Activated T-helper 2 cell treated with anti-CD3 and anti-CD28 coated beads, Interferon-gamma antibody, Interleukin-2, Interleukin-4, amounts not matched to agents 10 μg/mL and 5 μg/mL and 100 μg/mL, durations not matched to agents 14 hours and 24 hours and 36 hours (primary cell): ENCODE measurements at places on chromosomes 12 and 14. TPM values are rescaled to one million over a fixed set of nuclear protein-coding genes. Genes with fewer than 3 reads are reported as not detected.

DNA sequence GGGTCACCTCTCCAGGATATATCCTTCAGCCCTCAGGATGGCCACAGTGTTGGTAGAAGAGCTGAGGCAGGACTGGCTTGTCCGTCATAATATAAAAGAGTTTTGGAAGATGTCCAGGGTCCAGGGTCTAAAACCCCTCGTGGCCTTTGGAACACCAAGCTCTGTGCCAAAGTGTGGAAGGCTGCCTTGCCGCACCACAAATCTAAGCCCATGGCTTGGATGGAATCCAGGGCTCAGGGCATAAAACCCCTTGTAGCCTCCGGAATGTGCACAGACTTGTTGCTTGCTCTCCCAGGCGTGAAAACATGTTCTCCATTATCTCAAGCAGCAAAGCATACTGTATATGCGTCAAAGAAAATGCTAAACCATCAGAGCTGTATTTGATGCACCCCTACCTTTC lies 46.7 kb downstream of the TNFAIP2 start:
- no peaks in the 10 kb centered on the region for H3K4me1 ChIP-seq
- H3K36me3 ChIP-seq: no peaks in the 10 kb centered on the region
- peaks cover 3% of the 10 kb centered on the region for H3K27me3 ChIP-seq
- H3K27ac ChIP-seq: no peak overlapping the region
- H3K4me3 ChIP-seq: no peak overlapping the region
- no peak for DNase-seq

GRCh38 chr14:94617988-94618822 lies 6.0 kb downstream of the SERPINA3 start:
- DNase-seq: no peak
- H3K4me3 ChIP-seq: no peak overlapping the region
- H3K27ac ChIP-seq: no peak overlapping the region
- H3K27me3 ChIP-seq: no peaks in the 10 kb centered on the region

GRCh38 chr14:64604001-64604400 lies 54.2 kb downstream of the PPP1R36 start:
- no peak overlapping the region for H3K4me3 ChIP-seq
- peaks cover 21% of the 10 kb centered on the region for H3K27me3 ChIP-seq
- no peaks in the 10 kb centered on the region for H3K36me3 ChIP-seq
- H3K27ac ChIP-seq: no peak overlapping the region
- DNase-seq: no peak

DNA sequence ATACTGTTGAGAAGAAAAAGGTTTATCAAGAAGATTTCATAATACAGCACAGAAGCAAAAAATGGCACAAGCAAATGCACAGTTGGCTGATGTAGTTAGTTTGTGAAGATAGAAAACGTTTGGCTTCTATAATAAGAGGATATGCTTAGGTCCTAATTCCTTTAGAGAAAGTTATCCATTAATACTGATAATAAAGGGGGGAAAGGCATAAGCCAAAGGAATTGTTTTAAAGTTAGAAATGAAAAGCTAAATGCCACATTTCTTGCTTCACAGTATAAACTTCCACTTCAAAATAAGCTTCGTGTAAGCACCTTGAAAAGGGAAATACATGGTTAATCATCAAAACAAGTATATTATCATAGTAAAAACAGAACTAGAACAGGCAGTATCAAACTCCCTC lies 12.4 kb downstream of the LMO3 start:
- H3K36me3 ChIP-seq: no peaks in the 10 kb centered on the region
- H3K27me3 ChIP-seq: no peaks in the 10 kb centered on the region
- no peak overlapping the region for H3K27ac ChIP-seq
- no peaks in the 10 kb centered on the region for H3K4me1 ChIP-seq
- no peak overlapping the region for H3K4me3 ChIP-seq

DNA sequence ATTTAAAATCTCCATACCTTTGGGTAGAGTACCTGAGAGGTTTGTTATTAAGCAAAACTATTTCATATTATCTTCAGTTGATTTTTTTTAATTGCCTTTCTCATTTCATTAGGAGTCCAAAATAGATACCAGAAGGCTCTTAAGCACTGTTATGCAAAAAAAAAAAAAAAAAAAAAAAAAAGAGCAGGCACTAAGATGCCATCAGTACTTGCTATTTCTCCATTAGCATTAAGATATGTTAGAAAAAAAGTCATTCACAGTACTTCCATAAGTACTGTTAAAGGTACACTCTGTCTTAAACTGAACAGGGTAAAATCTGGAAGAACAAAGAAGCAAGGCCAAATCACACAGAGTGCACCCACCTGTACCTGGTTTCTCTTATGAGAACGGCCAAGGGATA lies 57.2 kb downstream of the SETD3 start:
- H3K36me3 ChIP-seq: peaks cover 19% of the 10 kb centered on the region
- no peaks in the 10 kb centered on the region for H3K4me1 ChIP-seq
- H3K27me3 ChIP-seq: no peaks in the 10 kb centered on the region
- no peak overlapping the region for H3K4me3 ChIP-seq
- DNase-seq: no peak

- H3K4me3 ChIP-seq: no peak overlapping the region
- H3K27ac ChIP-seq: no peak overlapping the region
- no peaks in the 10 kb centered on the region for H3K4me1 ChIP-seq
- H3K36me3 ChIP-seq: no peaks in the 10 kb centered on the region
- DNase-seq: no peak
- H3K27me3 ChIP-seq: no peaks in the 10 kb centered on the region
Observed at GRCh38 chr12:129959889-129960288, 56.1 kb upstream of the TMEM132D start.

GRCh38 chr12:75724928-75725312 lies 213.5 kb upstream of the KRR1 start:
- DNase-seq: no peak
- H3K27ac ChIP-seq: no peak overlapping the region
- H3K27me3 ChIP-seq: peaks cover 2% of the 10 kb centered on the region
- H3K36me3 ChIP-seq: peaks cover 3% of the 10 kb centered on the region

DNA sequence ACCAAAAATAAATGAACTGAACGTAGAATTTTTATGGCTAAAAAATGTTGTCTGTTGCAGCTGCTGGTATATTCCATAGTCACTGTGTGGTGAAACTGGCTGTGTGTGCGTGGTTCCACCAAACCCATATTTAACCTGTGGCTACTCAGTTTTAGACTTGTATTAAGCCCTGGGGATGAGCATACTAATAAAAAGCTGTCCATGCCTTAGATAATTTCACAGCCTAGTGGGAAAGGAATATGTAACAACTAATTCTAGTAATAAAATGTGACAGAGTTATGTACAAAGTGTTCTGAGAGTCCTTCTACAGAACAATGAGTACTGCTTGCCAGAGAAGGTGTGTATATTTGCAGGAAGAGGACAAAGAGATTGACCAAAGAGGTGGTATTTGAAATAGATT lies 125.5 kb downstream of the TMTC3 start:
- no peak overlapping the region for H3K27ac ChIP-seq
- no peaks in the 10 kb centered on the region for H3K27me3 ChIP-seq
- H3K4me3 ChIP-seq: no peak overlapping the region
- peaks cover 4% of the 10 kb centered on the region for H3K4me1 ChIP-seq
- DNase-seq: no peak

DNA sequence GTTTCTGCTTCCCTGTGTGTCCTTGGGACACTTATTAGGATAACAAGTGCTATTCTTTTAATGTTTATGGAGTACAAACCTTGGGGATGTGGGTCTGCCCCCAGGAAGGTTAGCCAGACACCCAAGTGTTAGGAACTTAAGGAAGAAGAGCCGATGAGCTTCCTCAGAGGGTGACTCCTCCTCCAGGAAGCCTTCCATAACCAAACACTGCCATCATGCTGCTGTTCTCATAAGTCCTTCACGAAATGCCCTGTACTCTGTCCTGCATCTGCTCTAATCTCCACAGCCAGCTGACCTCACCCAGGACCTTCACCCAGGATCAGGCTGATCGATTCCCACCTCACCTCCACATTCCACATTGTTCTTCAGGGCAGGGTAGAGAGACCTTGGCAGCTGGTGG lies 1.2 kb upstream of the KRT85 start:
- H3K27ac ChIP-seq: no peak overlapping the region
- no peak overlapping the region for H3K4me3 ChIP-seq
- no peak for DNase-seq

DNA sequence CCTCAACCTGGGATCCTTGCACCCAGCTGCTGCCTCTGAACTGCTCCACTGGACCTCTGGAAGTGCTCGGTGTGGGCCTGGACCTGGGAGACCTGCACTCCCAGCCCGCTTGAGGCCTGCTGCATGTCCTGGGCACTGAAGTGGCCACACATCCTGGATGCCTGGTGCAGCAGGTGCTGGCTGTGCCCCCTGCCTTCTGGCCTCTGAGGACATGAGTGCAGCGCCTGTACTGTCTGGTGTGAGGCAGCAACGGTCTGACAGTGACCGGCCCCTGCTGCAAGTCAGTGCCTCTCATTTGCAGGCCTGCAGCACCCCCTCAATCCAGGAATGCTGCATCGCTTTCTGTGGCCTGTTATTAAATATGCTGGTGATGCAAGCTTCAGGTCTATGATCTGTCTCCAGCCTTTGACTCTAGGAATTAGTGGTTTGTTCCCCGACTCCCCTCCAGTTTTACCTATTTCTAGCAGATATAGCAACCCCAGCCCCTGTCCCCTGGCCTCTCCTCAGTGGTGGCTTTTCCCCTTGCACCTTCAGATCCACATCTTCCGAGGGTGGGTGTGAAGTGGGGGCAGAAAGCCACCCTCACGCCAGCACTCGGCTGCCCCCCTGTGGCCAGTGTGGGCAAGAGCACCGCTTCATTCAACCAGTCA lies 3.6 kb downstream of the SMIM41 start:
- no peak overlapping the region for H3K4me3 ChIP-seq
- DNase-seq: peak; percentile 43

DNA sequence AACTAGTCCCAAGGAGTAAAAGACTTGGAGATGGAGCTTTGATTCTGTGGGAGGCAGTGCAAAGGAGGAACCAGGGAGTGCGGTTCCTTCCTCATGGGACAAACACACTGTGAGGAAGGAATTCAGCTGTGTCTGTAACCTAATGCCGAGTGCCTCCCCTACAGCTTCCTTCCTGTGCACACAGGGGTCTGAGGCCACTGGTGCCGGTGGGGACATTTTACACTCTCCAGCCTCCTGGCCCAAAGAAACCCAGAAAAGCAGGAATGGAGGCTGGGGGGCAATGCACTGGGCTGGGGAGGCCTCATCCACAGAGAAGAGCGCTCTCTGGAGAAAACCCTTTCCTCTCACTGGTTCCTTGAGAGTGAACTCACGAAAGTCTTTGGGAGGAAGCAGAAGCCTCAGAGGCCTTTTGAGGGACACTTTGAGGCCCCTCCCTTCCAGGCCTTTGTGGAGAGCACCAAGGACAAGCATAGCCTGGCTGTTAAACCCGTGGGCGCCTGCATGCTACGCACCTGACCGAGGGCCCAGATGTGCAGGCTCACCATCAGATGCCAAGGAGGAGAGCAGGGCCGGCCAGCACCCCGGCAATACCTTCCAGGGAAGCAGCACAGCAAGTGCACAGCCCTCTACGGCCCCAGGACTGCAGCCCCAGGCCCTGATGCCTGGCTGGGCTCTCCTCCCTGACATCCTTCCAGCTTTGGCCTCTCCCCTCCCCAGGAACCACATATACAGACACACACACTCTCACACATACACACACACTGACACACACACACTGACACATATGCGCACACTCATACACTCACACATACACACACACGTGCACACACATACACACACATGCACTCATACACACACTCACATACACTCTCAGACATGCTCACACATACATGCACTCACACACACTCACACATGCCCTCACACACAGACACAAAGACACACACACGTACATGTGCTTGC lies 52.0 kb downstream of the NFKBIA start:
- no peak overlapping the region for H3K4me3 ChIP-seq
- peaks cover 27% of the 10 kb centered on the region for H3K4me1 ChIP-seq
- H3K36me3 ChIP-seq: no peaks in the 10 kb centered on the region
- H3K27me3 ChIP-seq: peaks cover 3% of the 10 kb centered on the region
- DNase-seq: no peak
- H3K27ac ChIP-seq: no peak overlapping the region

DNA sequence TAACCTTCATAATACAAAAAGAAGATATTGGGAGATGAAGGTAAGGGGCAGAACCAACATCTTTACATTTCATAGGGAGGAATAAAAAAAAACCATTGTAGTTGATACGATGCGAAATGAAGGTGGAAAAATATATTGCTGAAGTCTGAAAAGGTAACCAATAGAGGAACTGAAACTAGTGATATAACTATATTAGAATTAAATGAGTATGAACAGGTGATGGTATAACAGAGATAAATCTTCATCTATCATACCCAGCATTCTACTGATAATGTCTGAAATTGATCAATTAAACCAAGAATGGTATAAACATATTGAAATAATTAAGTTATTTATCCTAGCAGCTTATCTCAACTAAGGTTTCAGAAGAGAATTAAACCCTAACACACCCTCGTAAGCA lies 332.1 kb downstream of the NELL2 start:
- no peak overlapping the region for H3K4me3 ChIP-seq
- H3K27ac ChIP-seq: no peak overlapping the region
- H3K27me3 ChIP-seq: no peaks in the 10 kb centered on the region
- H3K4me1 ChIP-seq: no peaks in the 10 kb centered on the region
- DNase-seq: no peak

DNA sequence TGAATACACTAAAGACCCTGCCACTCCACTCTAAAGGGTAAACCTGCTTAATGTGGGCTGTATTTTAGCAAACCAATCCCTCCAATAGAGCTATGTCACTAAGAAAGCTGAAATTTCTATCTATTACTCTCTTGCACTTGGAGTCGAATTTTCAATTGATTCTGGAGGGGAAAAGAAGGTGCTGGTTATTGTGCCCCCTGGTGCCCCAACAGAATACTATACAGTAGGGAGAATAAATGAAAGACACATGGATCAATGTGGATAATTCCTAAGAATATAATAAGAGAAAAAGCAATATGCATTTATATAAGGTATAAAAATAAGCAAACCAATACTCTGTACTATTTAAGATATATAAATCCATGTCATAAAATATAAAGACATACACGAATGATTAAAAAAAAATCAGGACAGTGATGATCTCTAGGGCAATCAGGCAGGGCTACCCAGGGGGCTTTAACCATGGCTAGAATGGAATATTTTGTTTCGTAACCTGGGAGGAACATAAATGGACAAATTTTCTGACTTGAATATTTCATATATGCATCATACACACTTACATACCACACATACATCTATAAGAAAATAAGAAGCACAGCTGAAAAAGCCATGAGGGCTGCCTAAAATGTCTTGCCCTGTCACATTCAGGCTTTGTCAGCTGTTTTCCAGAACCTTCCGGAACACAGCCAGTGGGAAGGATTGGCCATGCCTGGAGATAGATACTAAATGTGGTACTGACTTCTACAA lies 54.4 kb downstream of the EFCAB11 start:
- H3K4me3 ChIP-seq: no peak overlapping the region
- DNase-seq: no peak
- peaks cover 8% of the 10 kb centered on the region for H3K27me3 ChIP-seq
- no peak overlapping the region for H3K27ac ChIP-seq

Gene GPR84
- total RNA-seq: 1.8 and 2.3 TPM in 2 replicates

Gene PTPRQ
- not detected in 2 replicates for total RNA-seq

Gene TAS2R50
- 1.0 and 1.1 TPM in 2 replicates for total RNA-seq

Gene CPNE6
- total RNA-seq: not detected in 2 replicates

Gene MLH3
- 28.2 and 28.3 TPM in 2 replicates for total RNA-seq

Gene PLEKHD1
- 0.09 TPM in 1 of 2 replicates, not detected in the other for total RNA-seq

Gene CDH24
- total RNA-seq: 1.4 and 2.1 TPM in 2 replicates

Gene DLK1
- not detected in 2 replicates for total RNA-seq

Gene MYH6
- total RNA-seq: 0.11 and 0.14 TPM in 2 replicates

Gene ESRRB
- total RNA-seq: 0.23 TPM in 2 replicates
